ENCODE measurements at places on chromosomes 11 and 22.

GRCh38 chr11:128886406-128887124, 4.6 kb upstream of the KCNJ5 start:
- peaks cover 13% of the 10 kb centered on the region for H3K27me3 ChIP-seq
- peaks cover 5% of the 10 kb centered on the region for H3K4me1 ChIP-seq
- H3K4me3 ChIP-seq = no peak overlapping the region

DNA sequence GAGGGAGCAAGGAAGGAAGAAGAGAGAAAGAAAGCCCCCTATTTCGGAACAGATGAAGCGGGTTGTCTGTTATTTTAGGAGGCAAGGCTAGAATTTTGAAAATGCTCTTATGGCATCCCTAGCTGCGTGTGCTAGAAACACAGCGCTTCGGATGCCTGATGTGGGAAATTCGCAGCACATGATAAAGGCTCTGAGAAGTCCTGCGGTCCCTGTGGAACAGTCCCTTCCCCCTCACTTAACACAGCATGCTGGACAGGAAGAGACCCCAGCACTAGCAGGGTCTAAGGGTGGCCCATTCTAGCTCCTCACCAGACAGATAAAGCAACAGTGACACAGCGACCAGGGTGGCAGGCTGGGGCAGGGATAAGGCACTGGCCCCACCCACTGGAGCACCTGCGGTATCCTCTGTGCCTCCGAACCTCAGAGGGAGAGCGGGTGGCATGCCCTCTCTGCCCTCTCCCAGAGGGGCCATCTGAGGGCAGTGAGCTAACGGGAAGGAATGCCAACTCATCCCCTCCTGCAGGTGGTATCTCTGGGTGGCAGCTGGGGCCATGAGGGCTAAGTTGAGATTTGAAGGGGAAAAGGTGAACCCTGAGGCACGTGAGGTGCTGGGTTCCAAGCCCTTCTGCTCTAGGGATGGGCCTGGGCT, 75.7 kb downstream of the SCUBE1 start:
- H3K36me3 ChIP-seq = no peaks in the 10 kb centered on the region
- no peak for DNase-seq
- H3K27ac ChIP-seq = no peak overlapping the region
- H3K4me1 ChIP-seq = no peaks in the 10 kb centered on the region
- no peak overlapping the region for H3K4me3 ChIP-seq

DNA sequence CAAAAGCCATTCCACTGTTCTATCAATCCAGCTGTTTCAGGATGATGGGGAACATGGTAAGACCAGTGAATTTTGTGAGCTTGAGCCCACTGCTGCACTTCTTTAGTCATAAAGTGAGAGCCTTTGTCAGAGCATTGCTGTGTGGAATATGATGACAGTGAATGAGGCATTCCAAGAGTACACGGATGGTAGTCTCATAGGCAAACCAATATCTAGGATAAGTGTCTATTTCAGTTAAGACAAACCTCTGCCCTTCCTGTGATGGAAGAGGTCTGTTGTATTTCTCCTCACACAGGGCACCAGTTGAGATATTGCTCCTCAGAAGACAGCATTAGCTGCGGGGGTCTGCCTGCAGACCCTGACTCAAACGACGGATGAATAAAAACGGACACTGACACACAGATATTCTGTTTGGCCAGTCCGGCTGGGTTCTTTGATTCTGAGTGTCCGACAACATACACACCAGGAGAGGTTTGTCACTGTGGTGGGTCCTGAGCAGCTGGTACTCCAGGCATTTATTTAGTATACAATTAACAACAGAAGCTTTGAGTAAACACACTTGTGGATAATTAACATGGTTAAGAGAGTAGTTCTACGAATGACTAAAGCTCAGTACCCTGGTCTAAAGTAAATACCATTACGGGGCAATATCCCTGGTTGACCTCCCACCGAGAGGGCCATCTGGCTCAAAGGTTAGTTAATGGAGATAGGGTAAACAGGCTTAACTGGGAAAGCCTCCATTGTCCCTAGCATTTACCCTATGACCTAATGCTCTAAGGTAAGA, 121.7 kb downstream of the ZNF280B start:
- no peak overlapping the region for H3K4me3 ChIP-seq
- no peak for DNase-seq
- no peak overlapping the region for H3K27ac ChIP-seq
- H3K36me3 ChIP-seq = no peaks in the 10 kb centered on the region
- H3K4me1 ChIP-seq = no peaks in the 10 kb centered on the region

- DNase-seq = peak; percentile 45
- no peaks in the 10 kb centered on the region for H3K27me3 ChIP-seq
- peak overlapping the region; percentile 35 for H3K4me3 ChIP-seq
- peak overlapping the region; percentile 53 for H3K27ac ChIP-seq
- H3K4me1 ChIP-seq = peaks cover 39% of the 10 kb centered on the region
- peaks cover 11% of the 10 kb centered on the region for H3K36me3 ChIP-seq
Observed at GRCh38 chr22:36379593-36380361, 8.0 kb downstream of the MYH9 start.

DNA sequence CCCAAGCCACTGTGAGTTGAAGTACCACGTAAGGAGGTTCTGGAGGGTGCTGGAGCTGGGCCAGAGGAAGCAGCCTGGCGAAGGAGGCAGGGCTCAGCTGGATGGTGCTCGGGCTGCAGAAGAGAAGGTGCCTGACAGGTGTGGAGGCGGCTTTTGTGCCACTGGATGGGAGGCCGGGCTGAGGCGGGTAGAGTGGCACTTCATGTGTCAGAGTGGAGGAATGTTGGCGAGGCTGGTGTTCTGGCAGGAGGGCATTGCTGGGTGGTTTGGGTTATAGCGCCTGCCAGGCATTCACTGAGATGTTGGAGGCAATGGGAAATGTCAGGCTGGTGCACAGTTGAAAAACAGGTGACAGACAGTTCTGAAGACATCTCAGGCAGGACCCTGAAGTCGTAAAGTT, 24.2 kb downstream of the UBE2L3 start:
- no peak overlapping the region for H3K27ac ChIP-seq
- peaks cover 19% of the 10 kb centered on the region for H3K36me3 ChIP-seq
- peaks cover 5% of the 10 kb centered on the region for H3K4me1 ChIP-seq
- peak; percentile 26 for DNase-seq
- H3K4me3 ChIP-seq = no peak overlapping the region

GRCh38 chr11:34558673-34559072, 45.1 kb upstream of the ELF5 start:
- H3K4me1 ChIP-seq = peaks cover 5% of the 10 kb centered on the region
- H3K36me3 ChIP-seq = no peaks in the 10 kb centered on the region
- no peak overlapping the region for H3K27ac ChIP-seq

All from PC-3 (cell line).